ENCODE measurements at places on chromosomes 3 and 15.

DNA sequence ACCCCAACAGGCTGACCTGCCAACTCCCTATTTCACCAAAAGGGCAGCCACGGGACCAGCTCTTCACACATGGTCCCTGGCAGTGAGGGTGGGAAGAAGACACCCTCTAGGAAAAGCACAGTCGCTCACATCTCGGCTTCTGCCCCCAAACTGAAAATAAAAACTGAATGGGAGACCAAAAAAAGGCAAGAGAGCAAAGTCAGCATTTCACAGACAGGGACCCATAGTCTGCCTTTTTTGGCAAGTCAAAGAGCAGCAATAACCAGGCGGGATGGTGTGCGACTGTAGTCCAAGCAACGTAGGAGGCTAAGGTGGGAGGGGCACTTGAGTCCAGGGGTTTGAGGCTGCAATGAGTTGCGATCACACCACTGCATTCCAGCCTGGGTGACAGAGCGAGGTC lies 154.1 kb downstream of the ADAMTS17 start:
- DNase-seq, result no peak

GRCh38 chr15:69897061-69897460 lies 200.7 kb downstream of the TLE3 start:
- no peak for DNase-seq

- DNase-seq, result no peak
Measured at GRCh38 chr15:76667943-76668715, 237.0 kb downstream of the SCAPER start.

- peak; percentile 90 for DNase-seq
Measured at GRCh38 chr3:57007521-57008460, 52.7 kb upstream of the SPATA12 start.

DNA sequence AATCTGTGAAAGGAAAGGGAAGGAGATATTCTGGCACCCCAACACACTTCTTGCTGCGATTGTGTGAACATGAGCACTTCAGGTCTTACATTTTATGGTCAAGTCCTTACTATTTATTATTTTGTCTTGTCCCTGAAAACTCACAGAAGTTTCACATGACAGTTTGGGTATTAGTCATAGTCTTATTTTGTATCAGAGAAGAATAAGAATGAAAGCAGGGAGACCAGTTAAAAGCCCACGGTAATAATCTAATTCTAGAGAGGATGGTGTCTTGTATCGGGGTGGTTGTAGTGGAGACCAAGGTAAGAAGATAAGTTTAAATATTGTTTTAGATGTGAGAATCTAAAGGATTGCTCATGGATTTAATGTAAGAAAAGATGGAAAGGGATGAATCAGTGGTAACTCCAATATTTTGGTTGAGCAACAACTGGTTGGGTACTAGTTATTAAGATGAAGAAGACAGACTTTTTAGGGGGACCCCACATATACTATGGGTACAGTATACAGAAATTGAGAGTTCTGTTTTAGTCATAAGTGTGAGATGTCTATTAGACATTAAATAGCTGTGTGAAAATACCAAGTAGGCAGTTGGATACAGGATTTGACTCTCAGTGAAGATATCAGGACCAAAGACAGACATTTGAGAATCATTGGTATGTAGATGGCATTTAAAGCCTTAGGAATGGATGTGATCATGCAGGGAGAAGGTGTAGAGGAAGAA lies 227.6 kb downstream of the MFSD1 start:
- DNase-seq, result no peak

DNA sequence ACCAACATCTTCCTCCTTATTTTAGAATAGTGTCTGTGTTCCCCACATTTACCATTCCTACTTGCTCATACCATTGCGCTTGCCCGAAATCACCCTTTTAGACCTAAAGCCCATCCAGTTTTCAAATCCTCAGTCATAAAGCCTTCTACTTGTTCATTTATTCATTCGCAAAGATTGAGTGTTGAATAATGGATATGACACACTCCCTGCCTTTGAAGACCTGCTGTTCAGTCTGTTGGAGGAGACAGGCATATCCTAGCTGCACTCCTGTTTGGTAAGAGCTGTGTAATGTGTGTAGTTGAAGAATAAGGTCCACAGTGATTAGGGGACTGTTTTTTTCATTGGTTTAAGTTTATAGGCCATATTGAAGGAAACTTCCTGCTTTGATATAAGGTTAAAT lies 1.7 kb downstream of the CNOT10 start:
- no peak for DNase-seq

GRCh38 chr3:30455840-30456239 lies 150.6 kb upstream of the TGFBR2 start:
- no peak for DNase-seq

- DNase-seq, result no peak
Measured at GRCh38 chr3:14640157-14640562, 11.4 kb upstream of the CCDC174 start.

GRCh38 chr3:58129041-58129770 lies 81.6 kb downstream of the DNASE1L3 start:
- DNase-seq, result no peak

- DNase-seq, result no peak
Measured at GRCh38 chr3:196378146-196378841, 40.1 kb upstream of the TM4SF19 start.

DNA sequence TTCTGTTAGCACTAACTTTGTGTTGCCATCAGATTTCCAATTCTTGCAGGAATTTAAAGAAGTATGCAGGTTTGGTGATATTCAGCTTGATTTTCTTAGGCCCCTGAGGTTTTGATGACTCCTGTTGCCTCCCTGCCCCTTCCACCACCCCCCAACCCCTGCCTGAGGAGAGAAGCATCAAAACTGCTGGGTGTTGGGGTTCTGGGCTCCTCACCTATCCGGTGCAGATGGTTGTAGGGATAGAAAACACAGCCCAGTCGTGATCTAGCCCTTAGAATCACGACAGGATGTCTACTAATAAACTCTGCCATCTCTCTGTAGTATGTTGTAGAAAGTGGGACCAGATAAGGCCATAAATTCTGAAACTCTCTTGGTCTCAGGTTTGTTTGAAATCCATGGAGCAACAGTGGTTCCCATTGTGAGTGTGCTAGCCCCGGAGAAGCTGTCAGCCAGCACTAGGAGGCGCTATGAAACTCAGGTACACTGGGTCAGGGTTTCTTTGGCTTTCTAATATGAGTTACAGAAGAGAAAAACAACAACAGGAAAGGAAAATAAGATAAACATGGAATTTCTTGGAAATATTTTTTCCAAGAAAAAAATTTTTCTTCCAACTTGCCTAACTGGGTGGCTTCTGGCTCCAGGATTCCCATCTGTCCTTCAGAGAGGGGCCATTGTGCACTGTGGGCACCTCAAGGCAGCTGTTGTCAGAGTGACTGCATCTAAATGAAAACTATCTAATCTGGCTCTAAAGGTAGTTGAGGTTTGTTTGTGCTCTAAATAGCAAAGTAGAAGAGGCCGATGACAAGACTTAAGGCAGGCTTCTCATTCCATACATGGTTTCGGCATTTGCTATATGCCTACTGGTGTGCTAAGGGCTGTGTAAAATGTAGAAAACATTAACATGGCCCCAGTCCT lies 8.7 kb downstream of the SRP14 start:
- DNase-seq, result peak; percentile 63

DNA sequence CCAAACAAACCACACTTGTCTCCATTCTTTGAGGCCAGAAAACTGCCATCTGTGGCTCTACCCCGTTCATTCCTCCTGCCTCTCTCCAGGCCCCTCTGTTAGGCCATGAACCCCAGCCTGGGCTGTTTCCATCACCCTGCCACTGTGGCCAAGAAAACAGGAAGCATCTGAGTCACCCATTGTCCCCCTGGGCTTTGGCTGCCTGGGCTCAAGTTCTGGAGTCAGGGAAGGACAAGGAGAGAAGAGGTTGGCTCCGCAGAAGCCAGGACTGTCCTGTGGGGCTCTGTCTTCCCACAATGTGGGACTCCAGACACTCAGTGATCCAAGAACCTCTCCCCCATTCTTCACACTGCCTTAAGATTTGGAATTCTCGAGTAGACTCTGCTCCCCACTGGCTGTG lies 14.8 kb upstream of the LCTL start:
- DNase-seq, result peak; percentile 25

DNA sequence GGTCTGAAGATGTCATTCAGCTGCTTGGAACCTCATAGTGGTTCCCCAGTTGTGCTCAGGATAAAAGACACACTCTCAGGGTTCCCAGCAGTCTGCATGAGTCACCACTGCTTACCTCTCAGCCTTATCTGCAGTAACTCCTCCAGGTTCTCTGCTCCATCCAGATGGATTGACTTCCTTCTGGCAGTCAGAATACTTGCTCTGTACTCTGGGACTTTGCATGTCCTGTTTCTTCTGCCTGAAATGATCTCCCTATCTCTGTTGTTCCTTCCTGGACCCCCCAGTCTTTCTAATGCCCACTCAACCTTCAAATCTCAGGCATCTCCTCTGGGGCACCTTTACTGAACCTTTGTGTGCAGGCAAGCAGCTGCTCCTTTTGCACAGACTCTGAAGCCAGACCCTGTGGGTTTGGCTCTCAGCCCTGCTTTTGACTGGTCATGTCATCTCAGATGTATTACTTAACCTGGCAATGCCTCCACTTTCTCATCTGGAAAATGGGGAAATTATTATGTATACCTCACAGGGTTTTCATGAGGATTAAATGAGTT lies 38.4 kb downstream of the ITPR1 start:
- DNase-seq, result no peak

GRCh38 chr3:171996178-171996817 lies 43.1 kb upstream of the FNDC3B start:
- no peak for DNase-seq

- DNase-seq, result no peak
Measured at GRCh38 chr3:57691411-57692132, 1.3 kb downstream of the DENND6A start.

DNA sequence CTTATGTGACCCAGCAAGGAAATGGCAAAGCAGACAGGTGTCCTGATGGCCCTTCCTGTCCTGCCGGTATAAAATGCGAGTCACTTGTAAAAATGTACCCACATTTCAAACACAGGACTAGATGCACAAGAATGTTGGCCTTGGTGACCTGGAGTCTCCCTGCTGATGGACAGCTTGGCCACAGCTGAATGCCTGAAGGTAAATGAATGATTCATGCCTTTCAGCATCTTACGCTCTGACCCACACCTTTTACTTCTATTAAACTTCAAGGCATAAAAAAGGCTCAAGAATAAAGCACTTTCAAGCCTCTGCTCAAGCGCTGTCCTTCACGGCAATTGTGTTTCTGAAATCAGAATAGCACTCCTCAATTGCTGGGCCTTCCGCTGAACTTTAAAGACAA lies 228.0 kb upstream of the SLCO3A1 start:
- DNase-seq, result no peak

DNA sequence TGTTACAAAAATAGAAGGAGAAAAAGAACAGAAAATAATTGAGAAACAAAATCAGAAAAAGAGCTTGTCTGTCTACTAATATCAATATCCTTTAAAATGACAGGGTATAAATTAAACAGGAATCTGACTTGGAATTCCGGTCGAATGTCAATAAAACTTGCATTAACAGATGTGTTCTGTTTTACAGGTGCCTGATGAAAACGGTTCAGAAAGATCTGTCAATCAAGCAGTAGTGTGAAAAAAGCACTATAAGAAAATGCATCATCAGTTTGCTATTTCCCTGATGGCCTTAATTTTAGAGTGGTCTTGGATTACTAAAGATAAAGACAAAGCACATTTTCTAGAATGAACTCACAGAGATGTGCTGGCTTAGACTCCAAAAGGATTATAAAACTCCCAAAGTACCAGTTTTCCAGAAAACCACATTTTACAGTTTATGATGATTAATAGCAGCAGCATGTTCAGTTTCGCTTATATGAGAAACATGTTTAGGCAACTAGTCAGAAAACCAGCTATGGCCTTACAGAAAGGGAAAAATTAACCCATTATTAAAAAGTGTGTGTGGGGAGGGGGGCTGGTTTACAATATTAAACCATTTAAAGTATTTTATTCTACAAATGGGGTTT lies 8.2 kb upstream of the C3orf38 start:
- DNase-seq, result peak; percentile 62

- no peak for DNase-seq
Measured at GRCh38 chr3:52083556-52084087, 27.3 kb upstream of the DUSP7 start.

GRCh38 chr3:113507501-113508067 lies 7.4 kb downstream of the SPICE1 start:
- DNase-seq, result peak; percentile 8

DNA sequence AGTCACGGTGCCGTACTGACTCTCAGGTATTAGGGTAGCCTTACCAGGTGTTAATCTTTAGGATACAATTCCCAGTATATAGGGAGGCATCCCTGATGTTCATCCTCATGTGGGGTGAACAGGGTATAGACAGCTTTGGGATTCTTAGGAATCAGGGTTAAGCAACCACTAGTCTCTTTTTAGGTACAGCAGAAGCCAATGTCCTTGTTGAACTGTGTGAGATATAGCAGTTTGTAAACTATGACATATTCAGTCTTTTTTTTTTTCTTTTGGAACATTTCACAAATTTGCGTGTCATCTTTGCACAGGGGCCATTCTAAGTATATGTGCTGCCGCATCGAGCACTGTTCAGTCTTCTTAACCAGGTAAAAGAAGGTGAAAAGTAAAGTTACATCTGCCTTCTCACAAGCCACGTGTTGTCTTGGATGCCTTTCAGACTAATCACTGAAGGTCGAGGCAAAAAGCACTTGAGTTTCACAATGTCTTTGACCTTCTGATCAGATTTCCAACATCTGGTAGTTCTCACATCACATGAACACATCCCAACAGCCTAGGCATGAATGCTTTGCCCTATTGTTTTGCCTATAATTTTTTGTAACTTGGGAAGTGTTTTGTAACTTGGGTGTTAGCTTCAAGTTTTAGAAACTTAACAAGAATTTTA lies 17.2 kb downstream of the TSEN2 start:
- DNase-seq, result peak; percentile 94

- DNase-seq, result peak; percentile 63
Measured at GRCh38 chr3:182909318-182910040, 70.9 kb downstream of the DCUN1D1 start.

GRCh38 chr15:47609693-47610092 lies 107.6 kb upstream of the SEMA6D start:
- no peak for DNase-seq

- peak; percentile 12 for DNase-seq
Measured at GRCh38 chr15:27757052-27757451, 342.1 kb downstream of the OCA2 start.

DNA sequence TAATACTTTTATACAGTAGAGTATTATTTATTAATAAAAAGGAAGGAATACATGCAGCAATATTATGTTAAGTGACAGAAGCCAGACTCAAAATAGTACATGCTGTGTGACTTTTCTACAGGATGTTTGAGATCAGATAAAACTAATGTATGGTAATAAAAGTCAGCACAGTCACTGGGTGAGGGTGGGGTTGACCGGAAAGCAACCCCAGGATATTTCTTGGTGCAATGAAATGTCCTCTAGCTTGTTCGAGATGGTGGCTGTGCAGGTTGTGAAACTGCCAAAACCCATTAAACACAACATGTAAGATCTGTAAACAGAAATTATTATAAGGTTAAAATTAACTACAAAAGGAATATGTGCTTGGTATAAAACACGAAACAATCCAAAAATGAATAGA lies 20.8 kb upstream of the ALDH1L1 start:
- no peak for DNase-seq

GRCh38 chr3:183285828-183286457 lies 32.9 kb downstream of the B3GNT5 start:
- DNase-seq, result peak; percentile 99

GRCh38 chr3:63979093-63979885 lies 44.0 kb downstream of the PSMD6 start:
- DNase-seq, result peak; percentile 46
